ENCODE measurements at places on chromosomes 3 and 15.

DNA sequence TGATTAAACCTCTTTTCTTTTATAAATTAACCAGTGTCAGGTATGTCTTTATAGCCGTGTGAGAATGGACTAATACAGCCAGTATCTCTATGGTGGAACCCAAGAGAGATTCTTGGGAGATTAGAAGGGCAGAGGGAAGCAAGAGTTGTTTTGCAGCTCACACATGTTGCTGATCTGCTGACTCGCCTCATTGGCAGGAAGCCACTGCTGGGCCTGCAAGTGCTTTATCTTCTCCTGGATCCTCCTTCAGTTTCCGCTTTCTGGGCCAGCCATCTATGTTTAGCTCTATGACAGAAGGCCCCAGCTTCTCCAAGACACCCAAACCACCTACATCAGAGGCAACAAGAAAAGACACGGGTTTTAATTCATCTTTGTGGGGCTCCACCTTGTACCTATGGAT, 23.4 kb upstream of the GALNT15 start:
- peaks cover 11% of the 10 kb centered on the region for H3K4me1 ChIP-seq
- H3K36me3 ChIP-seq = no peaks in the 10 kb centered on the region
- no peak overlapping the region for H3K4me3 ChIP-seq

DNA sequence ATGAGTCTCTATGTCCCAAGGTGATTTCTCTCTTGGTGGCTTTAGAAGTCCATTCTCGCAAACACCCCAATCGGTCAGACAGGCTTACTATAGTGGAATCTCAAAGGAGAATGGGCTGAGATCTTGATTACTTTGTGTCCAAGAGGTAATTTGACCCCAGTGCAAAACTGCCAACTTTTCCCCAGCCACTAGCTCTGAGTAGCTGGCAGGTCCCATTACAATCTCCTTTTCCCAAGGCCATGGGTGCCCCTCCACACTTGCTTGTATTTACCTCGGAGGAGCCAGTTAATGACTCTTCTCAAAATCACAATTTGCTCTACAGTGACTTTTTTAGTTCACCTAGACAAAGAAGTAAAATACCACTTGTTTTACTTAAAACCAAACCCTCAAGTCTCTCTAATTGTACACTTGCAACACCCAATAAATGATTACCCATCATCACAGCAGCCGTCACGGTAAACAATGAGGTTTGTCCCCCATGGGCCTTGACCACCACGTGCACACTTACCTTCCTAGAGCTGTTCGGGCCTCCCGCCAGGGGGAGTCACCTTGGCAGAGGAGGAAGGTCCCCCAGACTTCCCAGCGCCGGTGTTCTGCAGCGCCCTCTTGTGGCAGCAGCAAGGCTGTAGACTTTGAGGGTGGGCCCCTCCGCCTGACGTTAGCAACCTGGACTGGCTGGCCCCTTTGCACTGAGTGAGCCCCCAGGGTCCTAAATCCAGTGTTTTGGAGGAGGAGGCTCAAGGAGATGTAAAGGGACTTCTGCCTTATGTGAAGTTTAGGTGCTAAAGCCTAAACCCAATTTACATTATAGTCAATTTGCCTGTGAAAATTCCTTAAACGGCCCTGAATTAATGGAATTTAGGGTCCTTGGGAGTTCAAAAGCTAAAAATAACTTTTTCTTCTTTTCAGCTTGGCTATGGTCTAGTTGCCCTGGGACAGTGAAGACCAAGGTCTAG, 18.7 kb upstream of the HDAC11 start:
- no peak overlapping the region for H3K27ac ChIP-seq
- DNase-seq = no peak
- H3K4me1 ChIP-seq = no peaks in the 10 kb centered on the region
- H3K36me3 ChIP-seq = no peaks in the 10 kb centered on the region
- no peak overlapping the region for H3K4me3 ChIP-seq
- no peaks in the 10 kb centered on the region for H3K27me3 ChIP-seq

DNA sequence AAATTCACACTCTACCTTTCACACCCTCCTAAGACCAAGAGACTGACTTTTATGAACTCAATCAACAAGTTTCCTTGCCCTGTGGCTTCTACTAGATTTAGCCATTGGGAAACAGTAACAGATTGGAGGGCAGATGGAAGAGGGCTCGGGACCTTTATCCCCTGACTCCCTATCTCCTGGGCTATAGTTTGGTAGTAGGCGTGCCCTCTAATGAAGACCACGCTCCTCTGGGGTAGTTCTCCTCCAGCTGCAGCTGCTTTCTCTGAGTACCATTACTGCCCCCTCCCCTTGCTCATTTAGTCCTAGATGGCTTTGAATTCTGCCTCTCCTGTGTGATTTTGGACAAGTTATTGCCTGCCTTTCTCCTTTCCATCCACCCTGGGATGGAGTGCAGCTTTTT, 33.3 kb downstream of the FMN1 start:
- H3K4me3 ChIP-seq = no peak overlapping the region
- H3K27me3 ChIP-seq = no peaks in the 10 kb centered on the region
- no peaks in the 10 kb centered on the region for H3K36me3 ChIP-seq
- DNase-seq = no peak
- no peak overlapping the region for H3K27ac ChIP-seq
- H3K4me1 ChIP-seq = peaks cover 12% of the 10 kb centered on the region

DNA sequence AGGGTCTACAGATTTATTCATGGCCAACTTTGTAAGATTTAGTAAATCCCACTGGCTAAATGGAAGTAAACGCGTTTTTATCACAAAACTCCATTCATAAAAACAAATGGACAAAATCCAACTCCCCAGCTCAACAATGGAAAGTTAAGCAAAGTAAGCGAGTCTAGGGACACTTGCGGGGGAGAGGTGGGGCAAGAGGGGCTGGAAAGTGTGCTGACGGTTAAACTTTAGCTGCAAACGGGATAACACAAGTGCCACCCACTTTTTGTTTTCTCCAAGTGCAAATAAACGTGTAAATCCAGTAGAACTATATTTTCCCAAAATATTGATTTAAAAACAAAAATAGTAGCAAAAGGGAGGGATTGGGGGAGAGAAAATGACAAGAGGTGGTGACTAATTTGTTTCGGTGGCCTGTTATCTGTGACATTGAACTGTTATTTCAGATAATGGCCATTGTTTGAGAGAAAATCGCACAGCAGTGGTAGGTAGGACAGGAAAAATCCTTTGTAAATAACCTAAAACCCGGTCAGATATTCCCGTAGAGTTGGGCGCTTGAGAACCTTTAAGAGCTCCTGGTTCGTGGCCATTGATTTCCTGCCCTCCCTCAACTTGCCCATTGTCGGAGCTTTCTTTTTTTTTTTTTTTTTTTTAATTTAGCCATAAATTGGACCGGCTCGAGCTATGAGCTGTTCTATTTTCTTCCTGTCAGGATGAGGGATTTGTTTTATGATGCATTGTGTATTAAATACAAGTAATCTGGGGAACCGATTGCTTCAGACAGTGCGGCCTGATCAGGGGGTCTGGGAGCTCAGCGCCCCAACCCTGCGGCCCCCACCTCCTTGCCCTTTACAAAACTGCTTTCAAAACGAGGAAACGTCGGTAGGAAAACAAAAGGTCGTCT, 514.8 kb downstream of the MECOM start:
- H3K27me3 ChIP-seq = peaks cover 30% of the 10 kb centered on the region
- no peak overlapping the region for H3K4me3 ChIP-seq
- no peak overlapping the region for H3K27ac ChIP-seq
- DNase-seq = no peak
- H3K4me1 ChIP-seq = no peaks in the 10 kb centered on the region
- no peaks in the 10 kb centered on the region for H3K36me3 ChIP-seq

GRCh38 chr3:65685621-65686235, 353.0 kb downstream of the MAGI1 start:
- no peak for DNase-seq
- H3K4me1 ChIP-seq = no peaks in the 10 kb centered on the region
- no peak overlapping the region for H3K27ac ChIP-seq
- no peak overlapping the region for H3K4me3 ChIP-seq
- no peaks in the 10 kb centered on the region for H3K36me3 ChIP-seq

DNA sequence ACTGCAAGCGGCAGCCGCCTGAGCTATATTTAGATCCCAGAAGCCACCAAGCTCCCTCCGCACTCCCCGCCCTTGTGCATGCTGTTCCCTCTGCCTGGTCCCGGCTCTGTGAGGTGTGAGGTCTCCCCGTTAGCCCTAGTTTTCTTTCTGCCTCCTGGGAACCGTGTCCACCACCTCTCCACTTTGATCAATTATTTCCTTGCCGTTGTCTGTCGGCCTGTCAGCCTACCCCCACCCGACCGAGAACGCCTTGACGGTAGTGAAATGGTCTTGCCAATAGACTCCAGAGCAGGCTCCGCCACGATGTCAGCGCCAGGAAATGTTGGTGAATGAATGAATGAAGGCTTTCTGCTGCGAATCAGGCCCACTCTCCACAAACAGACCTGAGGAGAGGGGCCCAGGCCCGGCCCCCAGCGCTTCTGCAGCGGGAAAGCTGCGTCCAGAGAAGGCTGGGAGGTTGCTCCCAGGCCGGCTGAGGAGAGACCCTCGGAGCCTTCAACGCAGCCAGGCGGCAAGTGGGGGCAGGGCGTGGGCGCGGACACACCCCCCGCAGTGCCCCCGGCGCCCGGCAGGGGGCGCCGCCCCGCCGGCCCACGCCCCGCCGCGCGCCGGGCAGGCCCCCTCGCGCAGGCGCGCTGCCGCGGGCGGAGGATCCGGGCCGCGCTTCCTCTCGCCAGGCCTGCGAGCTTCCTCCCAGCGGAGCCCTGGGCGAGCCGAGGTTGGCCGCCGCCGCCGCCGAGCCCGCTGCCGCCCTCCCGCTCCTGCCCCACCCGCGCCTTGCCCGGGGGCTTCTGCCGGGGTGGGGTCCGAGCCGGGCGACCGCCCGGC, at the start of gene CSK:
CSK (plus strand) TSS at position 650 of the 828 bp plus-strand sequence. CDS start 16,218 bp downstream, outside the sequence.
- no peaks in the 10 kb centered on the region for H3K27me3 ChIP-seq
- H3K4me1 ChIP-seq = peaks cover 59% of the 10 kb centered on the region
- DNase-seq = no peak
- H3K4me3 ChIP-seq = peak within 1 kb of the TSS; percentile 94

GRCh38 chr15:43329217-43329959, 985 bp downstream of the LCMT2 start:
- peaks cover 11% of the 10 kb centered on the region for H3K4me1 ChIP-seq
- no peaks in the 10 kb centered on the region for H3K27me3 ChIP-seq
- H3K27ac ChIP-seq = peak overlapping the region; percentile 72
- peak overlapping the region; percentile 87 for H3K4me3 ChIP-seq
- H3K36me3 ChIP-seq = peaks cover 11% of the 10 kb centered on the region

GRCh38 chr3:101950510-101950909, 101.2 kb downstream of the NFKBIZ start:
- H3K27me3 ChIP-seq = no peaks in the 10 kb centered on the region
- H3K4me3 ChIP-seq = no peak overlapping the region
- no peaks in the 10 kb centered on the region for H3K36me3 ChIP-seq
- no peak overlapping the region for H3K27ac ChIP-seq
- no peaks in the 10 kb centered on the region for H3K4me1 ChIP-seq

GRCh38 chr15:77568973-77569728, 63.6 kb downstream of the LINGO1 start:
- DNase-seq = no peak
- H3K36me3 ChIP-seq = no peaks in the 10 kb centered on the region
- H3K27ac ChIP-seq = no peak overlapping the region
- H3K4me3 ChIP-seq = no peak overlapping the region

DNA sequence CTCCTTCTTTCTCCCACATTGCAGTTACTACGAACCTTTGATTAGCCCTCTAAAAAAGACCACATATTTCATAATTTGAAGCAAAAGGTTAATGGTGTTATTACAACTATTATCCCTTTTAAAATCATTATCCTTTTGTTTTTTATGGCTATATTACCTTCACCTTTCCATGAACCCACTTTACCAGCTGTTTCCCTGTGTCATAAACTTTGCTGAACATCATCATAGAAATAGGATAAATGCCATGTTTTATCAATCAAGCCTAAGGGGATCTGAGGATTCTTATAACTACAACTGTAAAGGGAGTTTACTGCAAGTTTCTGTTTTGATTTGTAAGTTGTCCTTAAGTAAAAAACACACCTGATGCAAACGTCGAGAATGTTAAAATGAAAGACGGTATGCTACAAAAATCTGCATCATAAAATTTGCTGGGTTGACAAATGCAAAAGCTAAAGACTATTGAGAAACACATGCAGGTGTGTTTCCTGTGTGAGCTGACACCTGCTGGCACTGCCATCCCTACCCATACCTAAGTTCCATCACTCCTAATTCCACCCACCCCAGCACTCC, 39.1 kb upstream of the ARRDC4 start:
- H3K27ac ChIP-seq = no peak overlapping the region
- H3K4me3 ChIP-seq = no peak overlapping the region
- H3K36me3 ChIP-seq = no peaks in the 10 kb centered on the region
- no peaks in the 10 kb centered on the region for H3K4me1 ChIP-seq
- no peaks in the 10 kb centered on the region for H3K27me3 ChIP-seq
- DNase-seq = no peak

- H3K4me1 ChIP-seq = peaks cover 58% of the 10 kb centered on the region
- no peaks in the 10 kb centered on the region for H3K36me3 ChIP-seq
- DNase-seq = no peak
These were observed 8.5 kb downstream of the TNK2 start for GRCh38 chr3:195899701-195900435.

GRCh38 chr15:52013151-52013791, 5.7 kb upstream of the MAPK6 start:
- peak overlapping the region; percentile 68 for H3K27ac ChIP-seq
- H3K4me3 ChIP-seq = no peak overlapping the region
- H3K36me3 ChIP-seq = no peaks in the 10 kb centered on the region
- DNase-seq = no peak
- peaks cover 56% of the 10 kb centered on the region for H3K4me1 ChIP-seq
- H3K27me3 ChIP-seq = no peaks in the 10 kb centered on the region

GRCh38 chr3:24351779-24352469, 142.7 kb downstream of the THRB start:
- no peaks in the 10 kb centered on the region for H3K27me3 ChIP-seq
- no peaks in the 10 kb centered on the region for H3K36me3 ChIP-seq
- H3K4me3 ChIP-seq = no peak overlapping the region
- no peak for DNase-seq
- H3K27ac ChIP-seq = no peak overlapping the region

- DNase-seq = no peak
- H3K27ac ChIP-seq = no peak overlapping the region
These were observed 186.1 kb downstream of the OTOL1 start for GRCh38 chr3:161682715-161683114.

- peaks cover 29% of the 10 kb centered on the region for H3K4me1 ChIP-seq
- no peaks in the 10 kb centered on the region for H3K36me3 ChIP-seq
- peak overlapping the region; percentile 87 for H3K27ac ChIP-seq
These were observed 436 bp upstream of the SLC9A9 start for GRCh38 chr3:143848704-143849103.

- H3K36me3 ChIP-seq = no peaks in the 10 kb centered on the region
- H3K4me3 ChIP-seq = no peak overlapping the region
- no peak overlapping the region for H3K27ac ChIP-seq
- no peaks in the 10 kb centered on the region for H3K4me1 ChIP-seq
- no peak for DNase-seq
These were observed 436.6 kb downstream of the VGLL3 start for GRCh38 chr3:86554383-86554782.

- no peak overlapping the region for H3K27ac ChIP-seq
- H3K27me3 ChIP-seq = no peaks in the 10 kb centered on the region
- peaks cover 5% of the 10 kb centered on the region for H3K36me3 ChIP-seq
- H3K4me1 ChIP-seq = no peaks in the 10 kb centered on the region
These were observed 17.1 kb downstream of the PAK2 start for GRCh38 chr3:196756732-196757131.
